Keratinocyte (primary cell): ENCODE measurements at places on chromosomes 7 and 10.

DNA sequence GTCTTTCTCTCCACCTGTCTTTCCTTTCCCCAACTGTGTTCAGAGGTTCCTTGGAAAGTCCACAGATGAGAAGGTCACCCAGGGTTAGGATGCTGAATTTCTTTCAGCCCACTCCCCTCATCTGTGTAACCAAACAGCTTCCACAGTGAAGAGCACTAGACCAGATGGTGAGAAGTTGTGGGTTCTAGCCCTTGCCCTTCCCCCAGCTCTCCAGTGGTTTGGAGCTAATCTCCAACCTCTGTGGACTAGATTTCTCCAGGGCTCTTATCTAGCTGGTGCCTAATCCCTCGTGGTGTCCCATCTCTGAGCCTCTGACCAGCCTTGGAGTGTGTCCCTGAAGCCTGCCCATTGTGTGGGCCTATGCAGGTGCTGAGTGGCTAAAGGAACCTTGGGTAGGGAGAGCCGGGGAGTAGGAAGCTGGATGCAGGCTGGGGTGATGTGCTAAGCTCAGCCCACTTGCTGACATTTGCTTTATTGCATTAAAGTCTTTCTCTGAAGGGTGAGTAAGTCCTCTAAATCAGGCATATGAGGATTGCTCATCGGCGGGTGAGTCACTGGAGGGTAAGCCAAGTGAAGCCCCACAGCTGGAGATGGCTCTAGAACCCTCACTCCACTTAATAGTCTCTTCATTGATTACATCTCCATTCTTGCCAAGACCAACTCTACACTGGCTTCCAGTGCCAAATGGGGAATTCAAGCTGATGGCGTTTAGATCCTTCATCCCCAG, 14.9 kb downstream of the DUSP5 start:
- peaks cover 60% of the 10 kb centered on the region for H3K36me3 ChIP-seq
- H3K4me3 ChIP-seq = no peak overlapping the region
- no peaks in the 10 kb centered on the region for H3K27me3 ChIP-seq
- no peak for DNase-seq
- peak overlapping the region; percentile 45 for H3K27ac ChIP-seq
- peaks cover 29% of the 10 kb centered on the region for H3K4me1 ChIP-seq

GRCh38 chr10:130175074-130175473, 38.9 kb downstream of the GLRX3 start:
- no peak overlapping the region for H3K27ac ChIP-seq
- DNase-seq = no peak
- H3K4me1 ChIP-seq = no peaks in the 10 kb centered on the region
- H3K27me3 ChIP-seq = no peaks in the 10 kb centered on the region
- H3K36me3 ChIP-seq = peaks cover 33% of the 10 kb centered on the region

- no peak for DNase-seq
- H3K27me3 ChIP-seq = no peaks in the 10 kb centered on the region
- H3K4me3 ChIP-seq = peak overlapping the region; percentile 91
- H3K27ac ChIP-seq = peak overlapping the region; percentile 94
- H3K36me3 ChIP-seq = peaks cover 18% of the 10 kb centered on the region
Observed at GRCh38 chr7:101218236-101219125, 516 bp downstream of the ZNHIT1 start.

- no peak overlapping the region for H3K4me3 ChIP-seq
- H3K27ac ChIP-seq = no peak overlapping the region
- no peak for DNase-seq
- no peaks in the 10 kb centered on the region for H3K4me1 ChIP-seq
- H3K36me3 ChIP-seq = no peaks in the 10 kb centered on the region
Observed at GRCh38 chr10:100805543-100806355, 60.4 kb downstream of the PAX2 start.

- H3K4me3 ChIP-seq = no peak overlapping the region
- H3K4me1 ChIP-seq = no peaks in the 10 kb centered on the region
Observed at GRCh38 chr10:106720683-106721082, 443.8 kb downstream of the SORCS1 start.

DNA sequence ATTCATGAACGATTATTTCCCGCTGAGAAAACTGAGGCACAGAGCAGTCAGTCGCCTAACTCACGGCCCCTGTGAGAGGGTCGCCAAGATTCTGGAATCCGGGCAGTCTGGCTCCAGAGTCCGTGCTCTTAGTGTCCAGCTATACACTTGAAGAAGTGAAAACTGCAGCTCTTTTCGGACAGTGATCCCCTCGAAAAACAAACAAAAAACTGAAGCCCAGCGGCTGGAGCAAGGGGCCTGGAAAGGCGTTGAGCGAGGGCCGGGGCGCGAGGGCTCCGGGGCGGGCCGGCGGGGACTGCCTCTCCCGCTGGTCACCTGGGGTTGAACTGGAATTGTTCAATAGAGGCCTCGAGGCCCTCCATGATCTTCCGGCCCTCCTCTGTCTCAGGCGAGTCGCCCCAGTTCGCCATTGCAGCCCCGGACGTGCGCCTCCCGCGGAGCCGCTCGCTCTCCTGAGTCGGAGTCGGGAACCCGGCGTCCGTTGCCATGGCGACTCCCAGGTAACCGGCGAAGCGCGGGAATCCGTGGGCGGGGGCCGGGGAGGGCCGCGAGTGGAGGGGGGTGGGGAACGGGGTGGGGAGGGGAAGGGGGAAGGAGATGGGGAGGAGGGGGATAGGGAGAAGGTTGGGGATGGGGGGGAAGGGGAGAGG, 881 bp downstream of the C10orf67 start:
- no peak for DNase-seq
- H3K4me1 ChIP-seq = peaks cover 32% of the 10 kb centered on the region
- H3K36me3 ChIP-seq = no peaks in the 10 kb centered on the region
- H3K4me3 ChIP-seq = peak overlapping the region; percentile 38
- no peak overlapping the region for H3K27ac ChIP-seq

GRCh38 chr10:75187961-75188426, 22.6 kb upstream of the VDAC2 start:
- DNase-seq = no peak
- peaks cover 13% of the 10 kb centered on the region for H3K4me1 ChIP-seq
- H3K27ac ChIP-seq = peak overlapping the region; percentile 69
- H3K4me3 ChIP-seq = peak overlapping the region; percentile 42
- no peaks in the 10 kb centered on the region for H3K36me3 ChIP-seq
- no peaks in the 10 kb centered on the region for H3K27me3 ChIP-seq

DNA sequence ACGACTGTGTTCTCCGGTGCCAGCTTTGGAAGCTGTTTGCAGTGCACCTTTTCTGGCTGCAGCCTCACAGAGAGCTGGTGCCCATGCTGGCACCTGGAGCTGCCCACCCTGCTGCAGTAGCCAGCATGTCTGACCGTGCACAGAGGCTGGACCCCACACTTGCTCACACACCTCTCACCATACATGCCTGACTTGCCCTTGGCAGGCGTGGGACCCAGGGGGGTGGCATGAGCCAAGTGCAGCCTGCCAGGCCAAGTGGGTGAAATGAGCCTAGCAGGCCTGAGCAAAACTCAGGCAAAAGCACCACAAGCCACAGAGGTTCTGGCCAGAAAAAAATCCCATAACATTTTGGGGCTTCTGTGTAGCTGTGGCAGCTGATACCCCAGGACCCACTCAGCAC, 258.8 kb downstream of the XPNPEP1 start:
- H3K4me1 ChIP-seq = no peaks in the 10 kb centered on the region
- no peak for DNase-seq
- no peaks in the 10 kb centered on the region for H3K27me3 ChIP-seq
- H3K36me3 ChIP-seq = no peaks in the 10 kb centered on the region
- H3K27ac ChIP-seq = no peak overlapping the region
- H3K4me3 ChIP-seq = no peak overlapping the region

- H3K4me1 ChIP-seq = peaks cover 48% of the 10 kb centered on the region
- H3K27me3 ChIP-seq = no peaks in the 10 kb centered on the region
- H3K4me3 ChIP-seq = no peak overlapping the region
- H3K27ac ChIP-seq = peak overlapping the region; percentile 94
- no peaks in the 10 kb centered on the region for H3K36me3 ChIP-seq
- peak; percentile 86 for DNase-seq
Observed at GRCh38 chr7:139682136-139683013, 95.4 kb downstream of the HIPK2 start.

- no peak overlapping the region for H3K27ac ChIP-seq
- H3K4me1 ChIP-seq = peaks cover 10% of the 10 kb centered on the region
- H3K36me3 ChIP-seq = no peaks in the 10 kb centered on the region
- DNase-seq = no peak
- H3K4me3 ChIP-seq = peak overlapping the region; percentile 58
Observed at GRCh38 chr10:75057680-75058079, 53.8 kb upstream of the SAMD8 start.

- H3K4me1 ChIP-seq = peaks cover 32% of the 10 kb centered on the region
- H3K4me3 ChIP-seq = no peak overlapping the region
- no peaks in the 10 kb centered on the region for H3K27me3 ChIP-seq
- no peak overlapping the region for H3K27ac ChIP-seq
Observed at GRCh38 chr7:29612596-29612995, 49.0 kb downstream of the PRR15 start.

- no peaks in the 10 kb centered on the region for H3K4me1 ChIP-seq
- H3K27ac ChIP-seq = no peak overlapping the region
- H3K36me3 ChIP-seq = no peaks in the 10 kb centered on the region
- peaks cover 24% of the 10 kb centered on the region for H3K27me3 ChIP-seq
- H3K4me3 ChIP-seq = no peak overlapping the region
Observed at GRCh38 chr7:125061-125475, 67.3 kb upstream of the FAM20C start.

DNA sequence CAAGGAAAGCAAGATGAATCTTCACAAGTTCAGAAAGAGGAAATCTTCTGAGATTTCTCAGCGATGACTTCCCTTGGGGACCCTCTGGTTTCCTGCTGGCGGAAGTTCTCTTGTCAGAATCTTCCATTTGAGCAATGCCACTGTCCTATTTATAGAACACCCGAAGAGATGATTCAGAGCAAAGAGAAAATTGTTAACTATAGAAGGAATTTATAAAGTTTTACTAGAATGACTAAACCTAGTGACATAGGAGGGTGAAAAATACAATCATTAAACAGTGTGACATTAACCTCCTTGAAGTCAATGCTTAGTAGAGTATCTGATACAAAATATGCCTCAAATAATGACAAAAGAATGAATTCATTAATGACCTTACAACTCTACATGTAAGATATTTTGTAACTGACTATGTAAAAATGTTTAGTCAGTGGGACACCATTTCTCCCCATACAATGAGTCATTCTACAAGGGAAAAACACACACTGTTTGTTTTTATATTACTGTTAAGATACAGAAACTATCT, 206.5 kb upstream of the CNTNAP2 start:
- no peak for DNase-seq
- H3K27me3 ChIP-seq = no peaks in the 10 kb centered on the region
- H3K4me1 ChIP-seq = no peaks in the 10 kb centered on the region
- no peaks in the 10 kb centered on the region for H3K36me3 ChIP-seq

- H3K36me3 ChIP-seq = no peaks in the 10 kb centered on the region
- DNase-seq = no peak
- no peak overlapping the region for H3K27ac ChIP-seq
Observed at GRCh38 chr10:52639652-52640051, 132.9 kb downstream of the MBL2 start.

- H3K4me1 ChIP-seq = peaks cover 31% of the 10 kb centered on the region
- H3K27ac ChIP-seq = no peak overlapping the region
- H3K36me3 ChIP-seq = peaks cover 8% of the 10 kb centered on the region
- H3K4me3 ChIP-seq = no peak overlapping the region
- no peaks in the 10 kb centered on the region for H3K27me3 ChIP-seq
Observed at GRCh38 chr10:132417957-132418441, 21.0 kb downstream of the PWWP2B start.

DNA sequence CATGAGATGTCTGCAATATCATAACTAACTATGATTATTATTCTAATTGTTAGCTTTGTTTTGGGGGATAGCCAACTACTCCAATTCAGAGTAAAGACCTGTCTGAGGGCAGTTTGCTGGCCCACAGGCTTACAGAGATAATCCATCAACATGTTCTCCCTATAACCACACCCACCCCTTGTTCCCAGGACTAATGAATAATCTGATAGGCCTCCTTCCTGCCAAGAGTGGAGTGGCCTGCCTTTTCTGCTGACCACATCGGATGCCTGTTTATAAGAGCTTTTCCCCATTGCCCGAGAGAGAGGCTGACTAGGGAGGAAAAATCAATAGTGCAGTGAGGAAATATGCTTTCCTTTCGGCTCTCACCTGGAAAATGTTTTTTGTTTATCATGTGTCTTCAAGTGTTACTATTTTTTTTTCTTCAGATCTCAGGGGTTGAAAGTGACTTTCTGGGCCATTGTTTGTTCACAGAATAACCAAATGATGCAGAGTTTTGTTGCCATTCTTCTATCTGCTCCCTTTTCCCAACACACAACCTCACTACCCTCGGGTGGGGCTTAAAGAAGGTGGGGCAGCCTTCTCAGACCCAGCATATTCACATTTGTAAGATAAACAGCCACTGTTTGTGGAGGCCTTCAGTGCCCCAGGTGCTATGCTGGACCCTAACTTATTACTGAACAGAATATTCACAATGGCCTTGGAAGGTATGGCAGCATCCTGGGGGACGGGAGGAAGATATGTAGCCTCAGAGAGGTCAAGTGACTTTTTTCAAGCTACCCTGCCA, 38.4 kb downstream of the PLPP4 start:
- H3K27me3 ChIP-seq = peaks cover 14% of the 10 kb centered on the region
- DNase-seq = no peak
- no peaks in the 10 kb centered on the region for H3K4me1 ChIP-seq
- H3K27ac ChIP-seq = no peak overlapping the region
- no peak overlapping the region for H3K4me3 ChIP-seq

- H3K27me3 ChIP-seq = no peaks in the 10 kb centered on the region
- H3K4me1 ChIP-seq = peaks cover 20% of the 10 kb centered on the region
- H3K4me3 ChIP-seq = no peak overlapping the region
- no peaks in the 10 kb centered on the region for H3K36me3 ChIP-seq
- DNase-seq = no peak
- no peak overlapping the region for H3K27ac ChIP-seq
Observed at GRCh38 chr10:17443707-17444387, 10.5 kb downstream of the ST8SIA6 start.

- H3K27me3 ChIP-seq = no peaks in the 10 kb centered on the region
- H3K36me3 ChIP-seq = no peaks in the 10 kb centered on the region
- H3K27ac ChIP-seq = no peak overlapping the region
- no peak overlapping the region for H3K4me3 ChIP-seq
- no peaks in the 10 kb centered on the region for H3K4me1 ChIP-seq
Observed at GRCh38 chr10:131430716-131431412, 119.3 kb upstream of the TCERG1L start.

- H3K4me1 ChIP-seq = peaks cover 39% of the 10 kb centered on the region
- DNase-seq = no peak
- no peaks in the 10 kb centered on the region for H3K36me3 ChIP-seq
Observed at GRCh38 chr10:91349381-91349780, 60.8 kb upstream of the HECTD2 start.

DNA sequence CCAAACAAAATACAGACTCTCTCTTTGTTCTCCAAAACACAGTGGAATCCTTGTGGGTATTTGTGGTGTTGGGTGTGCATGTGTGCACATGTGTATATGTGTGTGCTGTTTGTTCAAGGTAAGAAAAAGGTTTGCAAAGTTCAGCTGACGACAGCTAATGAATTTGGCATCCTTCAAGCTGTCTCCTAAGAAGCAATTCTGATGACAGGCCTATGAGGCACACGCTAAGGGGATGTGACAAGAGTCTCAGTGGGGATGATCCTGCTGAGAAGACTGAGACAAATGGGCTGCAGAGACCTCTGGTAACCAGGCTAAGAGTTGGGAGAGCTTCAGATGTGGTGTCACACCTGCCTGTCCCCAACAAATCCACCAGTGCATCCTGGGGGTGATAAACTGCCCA, 26.5 kb upstream of the CELF2 start:
- no peaks in the 10 kb centered on the region for H3K4me1 ChIP-seq
- H3K27ac ChIP-seq = no peak overlapping the region
- H3K36me3 ChIP-seq = no peaks in the 10 kb centered on the region
- no peak overlapping the region for H3K4me3 ChIP-seq
- no peak for DNase-seq

GRCh38 chr7:147510923-147511322, 1079.6 kb upstream of the C7orf33 start:
- no peaks in the 10 kb centered on the region for H3K27me3 ChIP-seq
- H3K27ac ChIP-seq = no peak overlapping the region
- H3K4me3 ChIP-seq = no peak overlapping the region
- no peak for DNase-seq
- H3K36me3 ChIP-seq = no peaks in the 10 kb centered on the region
- H3K4me1 ChIP-seq = no peaks in the 10 kb centered on the region
